ENCODE measurements at places on chromosomes 11 and 22.

- no peak for DNase-seq
Observed at GRCh38 chr22:17829695-17830042, 55.4 kb upstream of the BID start.

DNA sequence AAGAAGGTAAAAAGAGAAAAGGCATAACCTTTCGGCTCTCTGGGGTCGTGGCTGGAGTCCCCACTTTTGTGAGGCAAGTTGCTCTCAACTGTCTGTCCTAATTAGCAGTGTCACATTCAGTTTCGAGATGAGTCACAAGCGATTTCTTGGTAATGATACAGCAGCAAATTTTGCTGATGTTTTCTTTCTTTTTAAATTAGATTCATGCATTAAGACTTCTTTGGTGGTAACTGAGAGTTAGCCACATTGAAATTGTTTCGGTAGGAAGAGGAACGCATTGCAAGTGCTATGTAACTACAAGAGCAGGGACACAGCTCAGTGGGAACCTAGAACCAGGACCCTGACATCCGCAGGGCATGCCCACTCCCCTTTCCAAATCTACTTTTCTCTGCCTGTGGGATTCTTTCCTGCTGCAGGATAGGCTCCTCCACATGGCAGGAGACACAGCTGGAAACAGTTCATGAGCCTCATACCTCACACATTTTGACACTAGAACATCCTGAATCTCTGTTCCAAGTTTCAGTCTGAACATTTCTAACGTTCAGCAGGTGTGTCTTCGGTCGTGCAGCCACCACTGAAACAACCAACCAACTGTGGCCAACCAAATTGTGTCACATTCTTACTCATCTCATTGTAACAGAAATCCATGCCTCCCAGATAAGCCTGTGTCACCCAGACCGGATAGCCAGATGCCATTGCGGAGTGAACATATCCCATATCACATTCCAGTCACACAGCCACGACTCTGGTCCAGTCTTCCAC, 987.6 kb downstream of the NTM start:
- no peak for DNase-seq

GRCh38 chr11:105022527-105022926, 441 bp downstream of the CASP5 start:
- no peak for DNase-seq

DNA sequence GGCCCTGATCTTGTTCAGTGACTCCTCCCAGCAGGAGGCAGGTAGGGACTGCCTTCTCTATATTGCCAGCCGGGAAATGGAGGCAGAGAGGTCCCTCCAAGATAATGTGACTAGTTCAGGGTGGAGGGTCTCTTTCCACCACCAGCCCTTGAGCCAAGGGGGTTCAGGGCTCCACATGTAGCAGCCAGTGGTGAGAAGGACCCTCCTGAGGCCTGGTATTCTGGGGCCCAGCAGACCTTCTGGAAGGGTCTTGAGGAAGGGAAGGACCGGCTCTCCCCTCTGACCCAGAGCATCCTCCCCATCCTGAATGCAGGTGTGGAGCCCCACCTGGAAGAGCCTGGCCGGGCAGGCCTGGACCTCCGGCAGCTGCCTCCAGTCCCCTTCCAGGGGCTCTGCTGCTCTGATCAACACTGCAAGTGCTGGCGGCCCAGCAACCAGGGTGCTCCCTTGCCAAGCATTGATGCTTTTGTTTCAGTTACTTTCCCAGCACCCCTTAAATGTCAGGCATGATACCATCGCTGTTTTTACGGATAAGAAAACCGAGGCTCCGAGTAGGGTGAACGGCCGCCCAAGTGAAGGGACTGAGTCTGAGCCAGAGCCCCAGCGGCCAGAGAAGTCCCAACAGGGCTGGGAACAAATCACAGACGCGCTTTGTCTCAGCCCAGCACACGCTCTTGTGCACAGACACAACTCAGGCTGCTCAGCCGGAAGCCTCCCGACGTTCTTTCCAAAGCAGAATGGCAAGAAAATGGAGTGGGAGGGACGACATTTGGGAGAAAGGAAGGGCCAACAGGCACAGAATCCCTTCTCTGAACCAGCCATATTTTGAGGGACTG, 38.8 kb downstream of the DKK3 start:
- DNase-seq = no peak

GRCh38 chr11:1870721-1871466, 18.0 kb downstream of the LSP1 start:
- no peak for DNase-seq

DNA sequence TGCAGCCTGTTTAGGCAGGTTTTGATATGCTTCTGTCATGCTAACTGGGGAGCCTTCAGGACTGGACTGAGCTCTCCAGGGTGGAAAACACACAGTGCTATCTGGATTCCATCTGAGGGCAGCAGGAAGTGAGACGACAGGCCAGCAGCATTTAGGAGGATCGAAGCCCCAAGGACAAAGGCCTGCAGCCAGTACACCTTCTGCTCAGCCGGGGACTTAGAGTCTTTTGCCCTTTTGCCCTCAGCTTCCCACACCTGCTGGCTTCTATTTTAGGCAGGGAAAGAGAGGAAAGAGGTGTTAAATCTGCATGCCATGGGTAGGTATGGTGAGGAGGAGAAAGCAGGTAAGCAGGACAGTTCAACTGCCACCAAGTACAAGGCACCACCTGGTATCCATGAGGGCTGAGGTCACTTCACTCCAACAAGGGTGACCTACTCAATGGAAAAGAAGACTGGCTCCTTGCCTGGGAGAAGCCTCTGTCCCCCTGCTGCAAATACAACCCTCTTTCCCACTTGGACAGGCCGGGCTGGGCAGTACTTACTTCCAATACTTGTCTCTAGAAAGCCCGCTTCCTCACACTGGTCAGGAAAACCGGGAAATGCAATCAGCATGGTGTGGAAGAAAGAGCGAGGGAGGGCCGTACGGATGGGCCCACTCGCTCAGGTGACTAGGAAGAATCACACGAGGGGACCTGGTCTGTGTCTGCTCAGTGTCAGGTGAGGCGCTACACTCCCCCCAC, 12.3 kb downstream of the LARGE2 start:
- DNase-seq = no peak

DNA sequence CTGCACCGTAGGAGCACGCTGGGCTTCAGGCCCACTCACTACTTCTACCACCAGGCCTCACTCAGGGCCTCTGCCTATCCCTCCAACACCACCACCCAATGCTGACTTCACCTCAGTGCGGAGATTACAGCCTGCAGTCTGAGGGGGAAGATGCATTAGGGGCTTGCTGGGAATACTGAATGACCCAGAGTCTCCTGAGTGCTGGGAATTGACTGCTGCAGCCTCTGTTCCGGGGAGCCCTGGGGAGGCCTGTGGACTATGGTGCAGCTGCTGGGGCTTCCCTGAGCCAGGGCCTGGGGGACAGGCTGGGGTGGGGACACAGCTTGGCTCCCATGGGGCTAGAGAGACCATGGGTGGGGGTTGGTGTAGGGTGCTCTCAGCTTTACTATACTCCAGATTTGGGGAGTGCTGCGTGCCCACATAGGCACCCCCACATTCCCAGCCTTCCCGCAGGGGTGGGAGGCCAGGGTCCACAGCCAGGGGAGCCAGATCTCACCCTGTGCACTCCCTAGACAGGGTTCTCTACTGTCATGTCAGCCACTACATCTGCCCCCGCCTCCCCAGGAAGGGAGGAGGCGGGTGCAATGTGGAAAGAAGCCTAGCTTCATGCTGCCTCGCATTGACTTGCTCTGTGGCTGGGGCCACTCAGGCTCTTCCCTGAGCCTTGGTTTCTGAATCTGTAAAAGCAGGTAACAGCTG, 44.4 kb downstream of the GDPD5 start:
- no peak for DNase-seq

DNA sequence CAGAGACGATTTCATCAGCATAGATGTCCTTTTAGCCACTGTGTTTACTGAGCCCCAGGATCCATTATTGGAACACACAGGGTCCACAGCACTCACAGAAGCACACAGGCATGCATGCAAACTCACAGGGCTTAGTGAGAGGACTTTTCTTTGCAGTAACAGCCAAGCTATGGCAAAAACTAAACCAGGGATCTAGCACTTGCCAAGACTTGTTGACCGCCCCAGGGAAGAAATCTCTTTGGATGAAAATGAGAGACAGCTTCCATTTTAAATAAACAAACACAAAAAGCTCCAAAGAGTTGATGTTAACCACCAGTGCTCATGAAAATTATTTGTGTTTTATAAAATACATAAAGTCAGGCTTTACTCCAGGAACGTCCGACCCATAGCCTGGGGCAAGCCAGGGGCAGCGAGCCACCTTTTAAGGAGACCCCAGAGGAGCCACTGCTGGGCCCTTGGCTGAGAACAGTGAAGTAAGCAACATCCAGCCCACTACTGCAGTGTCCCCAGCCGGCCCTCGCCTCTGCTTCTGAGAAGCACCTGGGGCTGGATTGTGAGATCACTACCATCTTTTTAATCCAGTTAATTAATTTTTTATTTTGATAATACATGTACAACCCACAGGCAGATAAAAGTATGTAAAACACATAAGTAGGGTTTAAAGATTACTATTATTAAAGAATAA, 22.0 kb upstream of the TFIP11 start:
- no peak for DNase-seq

All from HFFc6 (cell line).